ENCODE measurements at places on chromosomes 2 and 18.

DNA sequence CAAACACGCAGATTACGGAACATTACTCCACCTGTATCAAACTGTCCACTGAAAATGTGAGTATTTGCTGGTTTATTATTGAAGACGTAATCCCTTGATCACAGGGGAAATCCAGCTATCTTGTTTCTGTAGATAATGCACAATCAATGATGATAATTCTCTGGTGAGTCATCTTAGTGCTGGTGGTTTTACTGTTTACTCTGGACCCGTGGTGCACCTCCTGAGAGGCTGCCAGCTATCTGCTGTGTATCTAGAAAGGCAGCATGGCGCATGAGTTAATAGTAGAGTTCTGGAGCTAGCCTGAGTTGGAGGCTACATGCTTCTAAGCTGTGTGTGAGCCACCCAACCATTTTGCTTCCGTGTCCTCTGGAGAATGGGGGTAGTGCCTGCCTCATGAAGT, 6.5 kb downstream of the NCAPH start:
- DNase-seq: no peak

GRCh38 chr2:120543899-120544298, 191.8 kb upstream of the GLI2 start:
- no peak for DNase-seq

DNA sequence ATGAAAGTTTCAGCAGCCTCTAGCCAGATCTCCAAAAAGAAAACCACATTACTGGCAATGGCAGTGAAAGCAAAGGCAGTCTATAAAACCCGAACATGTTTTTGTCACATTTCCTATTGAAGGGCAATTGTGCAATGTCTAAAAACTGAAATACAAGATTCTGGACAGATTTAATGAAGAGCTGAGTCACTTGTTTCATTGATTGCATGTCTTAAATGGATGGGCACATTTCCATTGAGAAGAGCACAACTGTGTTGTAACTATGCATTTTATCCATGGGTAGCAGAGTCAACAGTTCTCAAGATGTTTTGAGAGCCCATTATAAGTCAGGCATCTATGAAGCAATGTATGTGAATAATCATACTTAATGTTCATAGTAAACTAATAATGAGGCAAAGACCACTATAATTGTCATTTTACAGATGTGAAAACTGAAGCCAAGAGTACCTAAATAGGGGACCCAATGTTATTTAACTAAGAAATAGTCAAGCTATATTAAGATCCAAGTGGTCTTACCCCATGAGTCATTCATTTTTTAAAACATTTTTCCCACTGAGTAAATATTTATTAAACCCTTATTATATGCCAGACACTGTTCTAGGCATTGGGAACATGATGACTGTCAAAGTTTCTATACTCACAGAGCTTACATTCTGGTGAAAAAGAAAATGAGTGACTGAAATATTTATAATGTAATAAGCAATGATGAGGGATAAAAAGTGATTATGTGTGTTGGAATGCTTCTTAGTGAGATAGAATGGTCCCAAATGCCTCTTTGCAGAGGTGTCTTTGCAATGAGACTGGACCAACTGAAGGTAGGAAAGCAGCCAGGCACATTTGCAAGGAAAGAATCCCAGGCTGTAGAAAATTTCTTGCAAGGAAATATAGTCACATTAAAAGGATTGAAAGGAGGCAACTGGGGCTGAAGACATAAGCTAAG, 818.9 kb upstream of the ACVR2A start:
- no peak for DNase-seq

GRCh38 chr2:20224716-20225293, at the start of gene SDC1:
Gene SDC1, minus strand, starts transcription at chr2:20225130. Its CDS starts 263 bp downstream, at chr2:20224867.
- DNase-seq: no peak

DNA sequence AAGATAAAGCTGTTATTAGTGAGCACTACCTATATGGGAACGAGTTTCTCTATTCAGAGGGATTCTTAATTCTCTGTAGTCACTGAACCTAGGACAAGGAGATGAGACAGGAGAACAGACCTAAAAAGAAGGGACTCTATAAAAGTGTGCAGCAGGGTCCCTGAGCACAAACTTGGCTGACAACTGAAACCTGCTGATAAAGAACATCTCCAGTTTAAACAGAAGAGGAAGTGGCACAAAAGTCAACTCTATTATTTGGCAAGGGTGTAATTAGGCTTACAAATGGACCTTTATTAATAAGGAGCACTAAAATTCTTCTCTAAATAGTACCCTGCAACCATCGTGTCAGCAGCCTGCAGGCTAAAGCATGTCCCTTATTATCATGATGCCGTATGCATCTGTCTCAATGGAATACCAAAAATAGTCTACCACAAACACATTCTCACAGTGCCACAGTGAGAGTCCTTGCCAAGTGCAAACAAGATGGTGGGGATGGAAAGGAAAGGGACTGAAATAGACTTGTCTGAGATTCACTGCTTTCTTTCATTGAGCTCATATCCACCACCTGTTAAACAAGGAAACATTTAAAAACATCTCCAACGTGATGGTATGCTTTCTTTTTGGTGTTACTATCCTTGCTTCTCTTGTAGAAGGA, 260.2 kb downstream of the INSIG2 start:
- DNase-seq: no peak

DNA sequence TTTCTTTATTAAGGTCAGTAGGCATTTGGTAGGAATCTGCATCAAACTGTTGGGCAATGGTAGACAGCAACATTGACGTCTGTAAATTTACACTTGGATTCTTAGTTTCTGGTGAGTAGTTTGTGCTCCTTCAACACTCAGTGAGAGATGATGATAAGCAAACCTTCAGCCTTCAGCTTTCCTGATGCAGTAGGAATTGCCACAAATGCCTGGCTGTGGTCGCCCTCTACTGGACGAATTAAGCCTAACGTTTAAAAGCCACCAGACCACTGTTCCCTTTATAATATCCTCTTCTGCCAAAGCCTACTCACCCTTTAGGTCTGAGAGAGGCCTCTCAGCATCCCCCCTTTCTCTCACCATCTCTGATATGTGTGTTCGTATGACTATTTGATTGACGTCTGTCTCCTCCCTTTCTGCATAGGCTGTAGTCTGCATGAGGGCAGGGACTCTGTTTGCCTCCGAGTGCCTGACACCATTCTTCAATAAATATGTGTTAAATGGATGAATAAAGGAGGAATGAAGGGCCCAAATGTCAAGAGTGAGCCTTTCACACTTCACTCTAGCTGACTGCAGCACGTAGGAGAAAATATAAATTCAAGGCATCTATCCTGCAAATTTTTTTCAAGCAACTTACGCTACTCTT, 47.0 kb upstream of the PLEKHM3 start:
- DNase-seq: peak; percentile 15
